Immature natural killer cell (primary cell): ENCODE measurements at places on chromosomes 3 and 15. TPM values are rescaled to one million over a fixed set of nuclear protein-coding genes. Genes with fewer than 3 reads are reported as not detected.

DNA sequence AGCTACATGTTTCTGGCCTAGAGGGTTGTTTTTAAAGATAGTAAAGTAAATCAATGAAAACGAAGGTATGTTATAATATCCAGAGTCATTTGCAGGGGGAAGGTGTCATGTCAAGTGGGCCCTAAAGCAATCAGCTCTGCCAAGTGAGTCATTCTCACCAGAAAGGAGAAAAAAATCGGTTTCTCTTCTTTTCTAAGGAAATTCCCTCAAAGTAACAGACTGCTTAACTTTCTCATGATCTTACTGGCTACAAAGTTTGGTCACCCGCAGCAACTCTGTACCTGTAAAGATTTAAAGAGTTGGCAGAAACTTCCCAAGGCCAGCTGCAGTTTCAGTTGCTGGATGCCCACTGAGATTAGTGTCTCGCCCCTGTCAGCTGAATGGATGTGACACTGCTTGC lies 5.5 kb upstream of the FSIP1 start:
- no peaks in the 10 kb centered on the region for H3K36me3 ChIP-seq
- peaks cover 32% of the 10 kb centered on the region for H3K4me1 ChIP-seq
- no peak overlapping the region for H3K4me3 ChIP-seq
- no peak for DNase-seq

- H3K4me1 ChIP-seq: no peaks in the 10 kb centered on the region
- no peak overlapping the region for H3K27ac ChIP-seq
- no peak overlapping the region for H3K4me3 ChIP-seq
- no peaks in the 10 kb centered on the region for H3K36me3 ChIP-seq
- no peaks in the 10 kb centered on the region for H3K27me3 ChIP-seq
Observed at GRCh38 chr3:65246561-65246960, 558.8 kb upstream of the ADAMTS9 start.

- H3K4me1 ChIP-seq: no peaks in the 10 kb centered on the region
- no peaks in the 10 kb centered on the region for H3K36me3 ChIP-seq
- DNase-seq: no peak
- H3K4me3 ChIP-seq: no peak overlapping the region
- H3K27ac ChIP-seq: no peak overlapping the region
- peaks cover 1% of the 10 kb centered on the region for H3K27me3 ChIP-seq
Observed at GRCh38 chr3:101117465-101117864, 124.2 kb upstream of the ABI3BP start.

DNA sequence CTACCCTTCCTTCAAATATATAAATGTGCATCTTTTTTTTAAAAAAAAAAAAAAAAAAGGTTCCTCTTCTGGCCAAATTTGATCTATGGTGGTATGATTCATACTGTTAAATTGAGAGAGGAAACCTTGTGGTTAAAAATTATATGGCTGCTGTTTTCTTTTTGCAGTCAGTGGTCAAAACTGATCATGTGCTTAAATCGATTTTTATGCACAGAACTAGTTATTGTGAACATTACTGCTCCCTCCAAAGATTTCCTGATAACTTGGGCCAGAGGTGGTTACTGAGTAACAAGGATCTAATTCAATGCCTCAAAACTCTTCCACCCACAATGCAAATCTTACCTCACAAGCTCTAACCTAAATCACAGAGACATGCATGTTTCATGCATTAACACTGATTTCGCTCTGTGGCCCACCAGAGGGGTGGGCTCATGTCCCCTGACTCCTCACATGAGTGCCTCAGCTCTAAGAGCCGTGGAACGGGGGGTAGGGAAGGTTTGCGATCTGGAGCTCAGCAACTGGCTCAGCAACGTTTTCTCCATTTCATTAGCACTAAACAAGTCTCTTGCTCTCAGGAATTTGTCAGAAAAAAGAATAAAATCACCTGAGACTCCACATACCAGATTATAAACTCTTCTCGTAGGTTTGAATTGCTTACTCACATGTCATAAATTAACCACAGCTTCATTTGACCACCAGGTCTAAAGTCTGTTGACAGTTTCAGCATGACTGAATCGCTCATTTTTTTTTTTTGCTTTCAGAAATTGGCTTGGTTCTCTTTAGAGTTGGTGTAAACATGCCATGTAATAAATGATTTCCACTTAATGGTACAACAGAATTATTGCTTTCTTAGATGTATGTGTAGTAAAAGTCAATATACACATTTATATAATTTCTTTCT lies 280.4 kb downstream of the CD47 start:
- peaks cover 3% of the 10 kb centered on the region for H3K27me3 ChIP-seq
- H3K4me1 ChIP-seq: peaks cover 11% of the 10 kb centered on the region
- DNase-seq: no peak
- peaks cover 16% of the 10 kb centered on the region for H3K36me3 ChIP-seq

- peaks cover 8% of the 10 kb centered on the region for H3K27me3 ChIP-seq
- H3K4me1 ChIP-seq: no peaks in the 10 kb centered on the region
- H3K27ac ChIP-seq: no peak overlapping the region
- no peak for DNase-seq
- H3K4me3 ChIP-seq: no peak overlapping the region
Observed at GRCh38 chr3:153370680-153371079, 208.7 kb downstream of the RAP2B start.

DNA sequence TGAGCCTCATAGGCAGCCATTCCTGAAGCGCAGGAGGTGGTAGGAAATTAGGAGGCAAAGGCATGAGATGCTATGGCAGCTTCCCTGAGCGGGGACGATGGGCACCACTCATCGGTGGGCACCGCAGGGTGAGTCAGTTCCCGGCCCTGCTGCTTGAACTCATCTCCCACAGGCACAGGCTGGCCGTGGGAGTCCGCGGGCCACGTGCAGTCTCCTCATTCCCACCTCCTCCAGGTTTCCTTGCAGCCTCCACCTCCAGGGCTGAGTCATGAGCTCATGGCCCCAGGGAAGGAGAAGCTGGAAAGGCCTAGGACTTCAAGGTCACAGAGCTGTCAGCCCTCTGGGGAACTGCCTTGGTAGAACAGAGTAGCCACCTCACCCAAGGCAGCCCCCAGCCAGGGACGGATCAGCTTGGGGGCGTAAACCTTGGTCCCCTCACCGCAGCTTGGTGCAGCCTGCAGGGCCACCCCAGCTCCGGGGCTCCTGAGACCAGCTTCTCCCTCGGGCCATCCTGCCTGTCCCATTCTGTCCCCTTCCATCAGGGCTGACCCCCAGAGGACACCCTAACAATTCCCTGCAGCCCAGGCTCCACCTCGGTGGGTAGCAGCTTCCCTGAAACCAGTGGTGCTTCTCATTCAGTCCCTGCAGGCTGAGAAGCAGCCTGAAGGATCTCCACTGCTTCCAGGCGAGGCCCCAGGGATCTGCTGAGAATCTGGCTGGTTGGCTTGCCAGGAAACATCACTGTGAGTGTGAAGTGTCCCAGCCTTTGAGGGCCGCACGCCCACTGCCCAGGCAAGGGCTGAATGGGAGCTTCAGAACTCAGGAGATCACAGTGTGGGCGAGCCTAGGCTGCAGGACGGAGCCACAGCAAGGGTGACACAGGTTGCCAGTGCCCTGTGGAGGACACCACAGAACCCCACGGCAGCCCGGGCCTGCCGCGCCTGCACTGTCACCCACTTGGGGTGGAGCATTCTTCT lies 150.7 kb upstream of the MEF2A start:
- no peak overlapping the region for H3K4me3 ChIP-seq
- no peak overlapping the region for H3K27ac ChIP-seq
- H3K4me1 ChIP-seq: no peaks in the 10 kb centered on the region

DNA sequence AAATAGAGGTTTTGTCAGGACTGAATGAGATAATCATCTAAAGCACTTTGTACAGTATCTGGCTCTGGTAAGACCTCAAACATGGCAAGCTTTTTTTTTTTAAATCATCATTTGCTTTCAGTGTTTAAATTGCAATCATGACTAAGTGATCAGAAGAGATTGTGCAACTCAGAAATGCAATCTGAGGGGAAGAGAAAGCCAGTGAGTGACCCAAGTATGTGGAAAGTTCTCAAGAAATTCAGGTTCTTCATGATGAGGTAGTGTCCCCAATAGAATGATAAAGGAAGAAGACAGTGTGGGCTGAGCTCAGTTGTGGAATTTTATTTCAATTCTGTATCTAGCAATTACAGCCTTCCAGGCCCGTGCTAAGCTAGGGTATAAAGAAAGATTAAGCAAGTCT lies 132.2 kb upstream of the TBC1D5 start:
- H3K27me3 ChIP-seq: no peaks in the 10 kb centered on the region
- H3K27ac ChIP-seq: no peak overlapping the region
- H3K4me3 ChIP-seq: no peak overlapping the region
- no peak for DNase-seq
- H3K36me3 ChIP-seq: no peaks in the 10 kb centered on the region

- DNase-seq: no peak
- peaks cover 8% of the 10 kb centered on the region for H3K27me3 ChIP-seq
- H3K4me3 ChIP-seq: no peak overlapping the region
- H3K27ac ChIP-seq: no peak overlapping the region
- H3K36me3 ChIP-seq: no peaks in the 10 kb centered on the region
Observed at GRCh38 chr15:20353966-20354883, 187.4 kb downstream of the GOLGA6L6 start.

DNA sequence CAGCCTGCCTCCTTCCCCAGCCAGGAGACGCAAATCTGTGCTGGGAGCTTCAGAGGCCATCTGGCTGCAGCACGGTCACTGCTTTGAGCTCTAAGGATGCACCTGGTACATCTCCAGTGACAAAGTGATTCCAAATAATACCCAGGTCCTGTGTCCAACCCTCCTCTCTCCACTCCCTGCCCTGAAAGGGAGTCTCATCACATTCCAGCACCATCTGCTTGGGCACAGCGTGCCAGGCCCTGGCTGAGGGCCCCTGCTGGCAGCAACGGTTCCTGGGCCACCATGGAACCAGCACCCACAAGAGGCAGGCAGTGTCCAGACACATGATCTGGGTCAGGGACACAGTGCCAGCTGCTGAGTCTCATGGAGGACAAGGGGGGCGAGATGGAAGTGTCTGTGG lies 81.3 kb downstream of the MTHFS start:
- no peaks in the 10 kb centered on the region for H3K4me1 ChIP-seq
- H3K27me3 ChIP-seq: peaks cover 2% of the 10 kb centered on the region
- no peak for DNase-seq

DNA sequence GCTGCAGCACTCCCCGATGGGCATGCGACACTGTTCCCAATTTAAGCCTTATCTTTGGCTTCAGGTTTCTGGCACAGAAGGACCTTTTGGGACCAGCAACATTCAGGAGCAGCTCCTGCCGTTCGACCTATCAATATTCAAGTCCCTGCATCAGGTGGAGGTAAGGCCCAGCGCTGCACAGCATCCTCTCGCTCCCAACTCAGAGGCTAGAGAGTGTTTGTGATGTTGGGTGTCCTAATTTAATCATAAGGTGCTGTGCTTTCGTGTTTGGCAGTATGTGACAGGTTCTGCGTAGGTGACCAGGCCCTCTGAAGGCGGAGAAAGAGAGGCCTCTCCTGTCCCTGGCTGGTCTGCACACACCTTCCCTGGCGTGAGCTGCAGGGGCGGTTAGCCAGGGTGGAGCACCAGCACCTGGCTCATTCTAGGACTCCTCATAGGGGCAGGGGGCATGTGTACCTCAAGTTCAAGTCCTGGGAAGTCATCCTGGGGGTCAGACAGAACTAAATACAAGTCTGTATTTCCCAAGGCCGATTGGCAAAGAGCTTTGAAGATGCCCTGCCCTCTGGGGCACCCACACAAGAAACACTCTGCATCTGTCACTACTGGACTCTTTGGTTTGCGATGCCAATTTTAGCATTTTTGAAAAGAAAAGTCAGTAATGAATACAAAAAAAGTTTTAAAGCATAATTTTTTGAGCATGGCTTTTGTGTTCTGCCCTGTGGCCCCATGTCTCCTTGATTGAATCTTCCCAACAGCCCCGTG lies 17.0 kb downstream of the NISCH start:
- H3K27ac ChIP-seq: no peak overlapping the region
- DNase-seq: no peak
- peaks cover 4% of the 10 kb centered on the region for H3K36me3 ChIP-seq
- H3K4me3 ChIP-seq: no peak overlapping the region
- H3K4me1 ChIP-seq: peaks cover 10% of the 10 kb centered on the region

DNA sequence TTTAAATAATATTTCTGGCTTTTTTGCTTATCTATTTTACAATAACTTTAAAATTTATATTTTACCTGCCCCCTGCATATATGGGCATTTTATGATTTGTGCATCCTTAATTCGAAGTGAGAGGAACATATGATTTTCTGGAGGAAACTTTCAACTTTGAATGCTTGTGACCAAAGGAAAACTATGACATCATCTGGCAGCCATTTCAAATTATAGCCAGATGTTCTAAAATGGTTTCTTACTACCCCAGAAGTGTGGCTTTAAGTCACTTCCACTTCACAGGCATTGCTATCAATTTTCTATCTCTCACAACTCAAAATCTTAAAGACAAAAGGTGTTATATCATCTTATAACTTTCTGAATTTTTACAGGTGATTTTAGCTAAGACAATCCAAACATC lies 508.8 kb downstream of the RBMS3 start:
- no peak overlapping the region for H3K27ac ChIP-seq
- peaks cover 2% of the 10 kb centered on the region for H3K27me3 ChIP-seq
- H3K36me3 ChIP-seq: no peaks in the 10 kb centered on the region
- H3K4me3 ChIP-seq: no peak overlapping the region

DNA sequence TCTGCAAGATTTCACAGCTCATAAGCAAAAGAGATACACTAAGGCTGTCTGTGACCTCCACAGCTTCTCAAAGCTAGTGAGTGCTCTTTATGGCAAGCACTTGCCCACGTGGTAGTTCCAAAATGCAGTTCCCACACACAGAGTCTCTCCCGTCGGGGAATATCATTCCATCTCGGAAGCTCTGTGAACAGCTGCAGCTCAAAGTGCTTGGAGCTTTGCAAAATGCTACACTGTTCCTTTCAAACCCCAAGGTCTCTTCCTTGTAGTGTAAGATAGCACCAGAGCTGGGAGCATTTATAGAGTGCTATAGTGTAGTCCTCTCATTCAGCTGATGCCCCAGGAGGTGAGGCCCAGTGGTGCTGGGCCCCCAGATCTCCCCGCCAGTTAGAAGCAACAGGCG lies 36.1 kb downstream of the ST6GAL1 start:
- peaks cover 10% of the 10 kb centered on the region for H3K36me3 ChIP-seq
- peaks cover 41% of the 10 kb centered on the region for H3K4me1 ChIP-seq
- no peaks in the 10 kb centered on the region for H3K27me3 ChIP-seq
- no peak overlapping the region for H3K4me3 ChIP-seq
- no peak for DNase-seq

ADAMTS9 gene
- not detected for polyA plus RNA-seq

GPR15 gene
- polyA plus RNA-seq: 0.45 TPM

SCAMP5 gene
- polyA plus RNA-seq: not detected

MCCC1 gene
- polyA plus RNA-seq: 35.5 TPM

RPP25 gene
- polyA plus RNA-seq: 1.4 TPM
